ENCODE measurements at places on chromosomes 7 and 10. TPM values are rescaled to one million over a fixed set of nuclear protein-coding genes. Genes with fewer than 3 reads are reported as not detected.

The TRA2A gene
- 12.0 TPM for total RNA-seq

The ERCC6 gene
- 13.7 TPM for total RNA-seq

The AQP1 gene
- total RNA-seq: 5.3 TPM

The NUDT5 gene
- total RNA-seq: 65.9 TPM

The IGF2BP3 gene
- 7.5 TPM for total RNA-seq

The PRLHR gene
- not detected for total RNA-seq

The CALHM3 gene
- total RNA-seq: not detected

The AKR1D1 gene
- not detected for total RNA-seq

The ZCWPW1 gene
- 1.4 TPM for total RNA-seq

The HOXA5 gene
- 0.43 TPM for total RNA-seq

The CH25H gene
- not detected for total RNA-seq

The CASTOR2 gene
- 2.7 TPM for total RNA-seq

The GPR85 gene
- 0.48 TPM for total RNA-seq

The HABP2 gene
- total RNA-seq: not detected

The SPDYE3 gene
- total RNA-seq: not detected

The NACAD gene
- total RNA-seq: 0.96 TPM

The HOGA1 gene
- 25.5 TPM for total RNA-seq

The OR2A42 gene
- not detected for total RNA-seq
